ENCODE measurements at places on chromosomes 2 and 18.
A peak's percentile ranks its signal among the peaks of the same experiment; 100 is the strongest.

GRCh38 chr2:231182513-231182899 is 15.9 kb upstream of the ARMC9 start:
- no peak for DNase-seq

DNA sequence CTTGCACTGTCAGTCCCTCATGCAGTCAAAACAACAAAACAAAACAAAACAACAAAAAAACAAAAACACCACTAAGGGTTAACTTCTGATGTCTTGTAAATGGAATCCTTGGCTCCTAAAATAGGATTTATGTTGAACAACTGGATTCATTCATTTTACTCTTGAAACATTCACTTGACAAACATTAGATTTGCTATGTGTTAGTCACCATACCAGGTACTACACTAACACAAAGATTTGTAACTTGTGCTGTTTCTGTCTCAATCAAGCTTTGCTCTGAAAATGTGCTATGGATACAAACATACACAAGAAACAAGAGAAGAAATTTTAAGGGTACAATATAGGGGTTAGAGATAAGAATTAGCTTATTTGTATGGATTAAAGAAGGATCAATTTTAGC is 812.8 kb downstream of the LRP1B start:
- no peak for DNase-seq

- no peak for DNase-seq
Measured at GRCh38 chr18:54710900-54711281, 117.4 kb upstream of the RAB27B start.

- peak; percentile 64 for DNase-seq
Measured at GRCh38 chr18:49169037-49169521, 218.3 kb upstream of the SMAD7 start.

- no peak for DNase-seq
Measured at GRCh38 chr2:66661253-66662173, 226.6 kb downstream of the MEIS1 start.

GRCh38 chr2:122683018-122683417 is 927.6 kb downstream of the TSN start:
- no peak for DNase-seq

GRCh38 chr18:961644-962355 is 57.1 kb downstream of the ADCYAP1 start:
- no peak for DNase-seq

GRCh38 chr2:53751728-53752127 is 15.9 kb upstream of the CHAC2 start:
- DNase-seq, result no peak

Measured in T-helper 1 cell (primary cell).